GM18507 (cell line): ENCODE measurements at places on chromosomes 2 and 18.

- no peak for DNase-seq
Measured at GRCh38 chr2:135863233-135863632, 13.0 kb downstream of the MCM6 start.

DNA sequence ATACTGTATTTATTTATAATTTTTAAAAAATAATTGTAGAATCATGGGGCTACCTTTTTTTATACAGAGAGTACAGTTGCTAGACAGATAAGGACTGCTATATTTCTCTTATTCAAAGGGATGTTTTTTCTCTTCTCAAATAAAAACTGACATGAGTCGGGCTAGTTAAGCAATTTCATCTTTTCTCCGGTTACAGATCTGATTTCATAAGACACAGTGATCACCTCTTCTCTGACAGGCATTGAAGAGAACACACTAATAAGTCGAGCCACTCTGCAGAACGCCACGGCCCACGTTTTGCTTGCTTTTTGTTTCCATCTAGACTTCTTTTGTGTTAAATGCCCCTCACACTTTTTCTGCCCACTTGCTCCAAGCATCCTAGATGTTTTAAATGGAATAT, 85.4 kb downstream of the HNRNPLL start:
- no peak for DNase-seq

- DNase-seq, result no peak
Measured at GRCh38 chr2:143926736-143927135, 593.2 kb downstream of the ZEB2 start.

DNA sequence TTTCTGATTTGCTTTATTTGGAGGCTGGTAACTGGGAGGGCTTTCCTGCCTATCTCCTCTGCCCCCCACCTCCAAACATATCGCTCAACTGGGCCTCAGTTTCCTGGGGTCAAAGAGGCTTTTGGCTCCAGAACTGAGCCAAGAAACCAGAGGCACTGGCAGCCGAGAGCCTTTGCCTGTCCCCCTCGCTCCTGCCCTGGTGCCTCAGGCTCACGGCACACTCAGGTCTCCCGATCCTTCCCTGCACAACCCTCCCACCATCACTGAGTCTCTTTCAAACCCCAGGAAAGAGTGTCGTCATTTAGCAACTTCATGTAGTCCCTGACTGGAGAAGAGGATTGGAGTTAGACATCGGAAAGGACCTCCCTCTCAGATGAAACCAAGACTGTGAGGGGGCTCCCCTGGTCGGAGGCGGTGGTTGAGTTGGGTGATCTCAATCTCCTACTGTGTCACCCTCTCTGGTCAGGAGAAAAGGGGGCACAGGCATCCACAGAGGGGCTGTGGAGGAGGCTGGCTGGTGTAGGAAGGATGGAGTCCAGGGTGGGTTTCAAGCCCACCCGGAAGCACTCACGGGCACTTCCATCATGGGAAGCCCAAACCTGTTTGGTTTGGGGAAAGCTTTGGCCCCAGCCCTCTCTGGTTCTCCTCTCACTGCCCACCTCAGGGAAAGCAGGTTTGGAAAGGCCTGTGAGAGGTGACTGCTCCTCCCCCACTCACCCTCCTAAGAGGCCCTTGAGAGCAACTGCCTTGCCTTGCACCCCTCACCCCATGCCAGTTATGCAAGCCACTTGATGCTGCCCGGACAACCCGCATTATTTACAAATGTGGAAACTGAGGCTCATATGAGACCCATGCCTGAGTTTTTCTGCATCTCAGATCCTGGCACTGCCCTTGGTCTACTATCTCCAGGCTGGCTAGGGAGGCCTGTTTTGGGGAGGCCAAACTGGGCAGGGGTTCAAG, 62.3 kb downstream of the TNS1 start:
- DNase-seq, result no peak

DNA sequence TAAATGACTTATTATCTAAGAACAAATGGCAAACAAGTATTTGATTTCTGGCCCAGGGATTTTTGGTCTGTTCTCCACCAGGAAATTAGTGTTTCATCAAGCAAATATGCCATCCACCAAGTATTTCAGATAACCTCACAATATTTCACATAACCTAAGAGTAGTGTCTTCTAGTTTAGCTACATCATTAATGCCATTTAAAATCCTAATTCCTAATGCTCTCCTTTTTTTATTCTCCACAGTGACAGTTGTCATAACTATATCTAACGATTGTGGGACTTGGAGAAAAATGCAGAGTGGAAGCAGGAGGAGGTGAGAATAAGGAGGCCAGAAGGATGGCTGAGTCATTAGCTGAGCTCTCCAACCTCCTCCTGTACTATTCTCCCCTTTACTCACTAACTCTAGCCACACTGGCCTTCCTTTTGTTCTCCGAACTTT, 58.5 kb upstream of the CTLA4 start:
- no peak for DNase-seq
